ELR (cell line): ENCODE measurements at places on chromosomes 6 and 20.

- DNase-seq: no peak
These were observed 21.3 kb downstream of the PDE10A start for GRCh38 chr6:165641672-165642156.

DNA sequence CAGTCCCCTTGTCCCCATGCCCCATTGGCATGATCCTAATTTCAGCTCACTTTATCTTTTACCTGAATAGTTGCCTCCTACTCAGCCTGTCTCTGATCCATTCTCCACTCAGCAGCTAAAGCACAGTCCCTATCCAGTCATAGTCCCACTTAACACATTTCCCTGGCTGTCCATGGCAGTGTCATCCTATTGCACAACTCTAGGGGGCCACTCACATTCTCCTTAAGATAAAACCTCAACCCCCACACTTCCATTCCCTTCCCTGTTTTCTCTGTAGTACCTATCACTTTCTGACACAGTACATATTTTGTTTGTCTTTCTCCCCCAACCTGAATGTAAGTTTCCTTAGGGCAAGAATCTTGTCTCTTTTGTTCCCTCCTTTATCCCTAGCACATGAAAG, 220.9 kb upstream of the PLN start:
- DNase-seq: no peak

- DNase-seq: no peak
These were observed 162.0 kb downstream of the PREX1 start for GRCh38 chr20:48665785-48666184.

DNA sequence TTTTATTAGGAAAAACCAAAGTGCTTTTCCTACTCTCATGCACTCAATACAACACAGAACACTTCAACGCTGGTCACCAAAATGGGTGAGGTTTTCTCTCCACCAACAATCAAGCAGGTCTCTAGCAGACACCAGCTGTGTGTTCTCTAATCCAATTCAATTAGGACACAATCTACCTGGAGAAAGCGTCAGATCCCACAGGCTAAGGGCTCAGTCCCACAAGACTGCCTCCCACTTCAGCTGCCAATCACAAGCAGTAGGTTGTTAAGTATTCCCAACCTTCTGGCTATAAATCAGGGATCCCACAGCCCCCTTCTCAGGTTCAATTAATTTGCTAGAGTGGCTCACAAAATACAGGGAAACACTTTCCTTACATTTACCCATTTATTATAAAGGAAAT, 47.7 kb downstream of the STMND1 start:
- no peak for DNase-seq

GRCh38 chr6:38188677-38189335, 369.3 kb downstream of the ZFAND3 start:
- no peak for DNase-seq

DNA sequence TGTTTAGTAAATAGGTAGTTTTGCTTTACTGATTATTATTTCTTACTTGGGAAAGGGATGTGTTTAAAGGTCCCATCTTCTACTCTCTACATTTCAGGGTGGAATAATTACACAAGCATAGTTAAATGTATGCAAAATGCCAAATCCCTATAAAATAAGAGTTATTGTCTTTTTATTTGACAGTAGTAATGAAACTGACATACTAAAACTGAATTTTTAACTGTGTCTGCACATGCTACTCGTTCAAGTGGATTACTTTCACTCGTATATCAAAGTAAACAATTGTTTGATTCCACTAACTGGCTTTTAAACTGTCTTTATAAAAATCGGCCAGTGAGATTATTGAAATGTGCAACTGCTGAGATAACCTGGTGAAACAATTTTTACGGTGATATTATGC, 602.9 kb upstream of the ADGRB3 start:
- DNase-seq: no peak

DNA sequence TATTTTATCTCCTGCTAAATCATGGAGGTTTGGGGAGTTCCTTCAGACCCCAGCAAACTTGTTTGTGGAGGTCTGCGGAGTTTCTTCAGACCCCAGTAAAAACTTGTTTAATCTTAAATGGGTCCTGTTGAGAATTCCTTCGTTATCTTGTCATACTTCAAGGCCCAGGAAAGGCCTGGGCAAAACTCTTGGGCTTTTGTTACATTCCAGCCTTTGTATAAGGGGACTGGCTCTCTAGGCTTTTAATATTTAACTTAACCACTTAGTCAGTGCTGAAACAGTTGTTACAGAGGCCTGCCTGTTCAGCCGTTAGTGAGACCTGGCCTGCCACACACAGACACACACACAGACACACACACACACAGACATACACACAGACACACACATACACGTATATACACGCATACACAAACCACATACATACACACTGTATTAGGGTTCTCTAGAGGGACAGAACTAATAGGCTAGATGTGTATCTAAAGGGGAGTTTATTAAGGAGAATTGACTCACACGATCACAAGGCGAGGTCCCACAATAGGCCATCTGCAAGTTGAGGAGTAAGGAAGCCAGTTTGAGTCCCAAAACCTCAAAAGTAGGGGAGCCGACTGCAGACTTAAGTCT, 21.3 kb upstream of the CST3 start:
- DNase-seq: no peak

GRCh38 chr20:43947316-43947710, 32.7 kb downstream of the TOX2 start:
- no peak for DNase-seq
